ENCODE measurements at places on chromosomes 4 and X.

GRCh38 chr4:101862595-101862994, 72.1 kb downstream of the BANK1 start:
- DNase-seq, result no peak

DNA sequence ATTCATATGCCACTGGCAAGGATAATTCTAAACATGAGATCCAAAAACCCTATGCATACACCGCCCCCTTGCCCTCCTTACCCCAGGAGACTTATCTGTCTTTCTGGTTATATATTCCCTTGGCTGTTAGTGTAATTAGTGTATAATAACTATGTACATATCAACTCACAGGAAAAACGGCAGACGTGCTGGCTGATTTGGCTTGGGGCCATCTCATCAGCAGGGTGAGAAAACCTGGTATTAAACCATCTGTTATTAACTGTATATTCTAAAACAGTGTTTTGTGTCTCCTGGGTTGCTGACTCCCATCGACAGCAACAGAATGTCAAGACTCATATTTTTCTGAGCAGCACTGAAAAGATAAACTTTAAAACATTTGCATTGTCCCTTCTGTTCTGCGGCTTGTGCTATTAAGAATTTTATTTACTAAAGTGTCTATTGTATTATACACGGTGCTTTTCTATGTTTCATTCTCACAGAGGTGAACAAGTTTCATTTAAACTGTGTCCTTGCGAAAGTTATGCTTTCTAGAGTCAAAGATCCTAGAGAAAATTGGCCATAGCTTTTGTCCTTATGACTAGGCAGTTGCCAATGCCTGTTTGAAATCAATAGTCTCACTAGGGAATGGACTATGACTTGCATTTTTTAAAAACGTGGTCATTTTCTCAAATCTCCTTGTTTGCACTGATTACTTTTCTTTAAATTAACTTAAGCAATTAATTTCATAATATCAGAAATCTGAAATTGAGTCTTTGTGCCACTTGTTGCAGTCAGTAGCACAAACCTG, 211.5 kb upstream of the MID1 start:
- DNase-seq, result no peak

GRCh38 chr4:106773076-106773905, 262.8 kb downstream of the DKK2 start:
- DNase-seq, result no peak

DNA sequence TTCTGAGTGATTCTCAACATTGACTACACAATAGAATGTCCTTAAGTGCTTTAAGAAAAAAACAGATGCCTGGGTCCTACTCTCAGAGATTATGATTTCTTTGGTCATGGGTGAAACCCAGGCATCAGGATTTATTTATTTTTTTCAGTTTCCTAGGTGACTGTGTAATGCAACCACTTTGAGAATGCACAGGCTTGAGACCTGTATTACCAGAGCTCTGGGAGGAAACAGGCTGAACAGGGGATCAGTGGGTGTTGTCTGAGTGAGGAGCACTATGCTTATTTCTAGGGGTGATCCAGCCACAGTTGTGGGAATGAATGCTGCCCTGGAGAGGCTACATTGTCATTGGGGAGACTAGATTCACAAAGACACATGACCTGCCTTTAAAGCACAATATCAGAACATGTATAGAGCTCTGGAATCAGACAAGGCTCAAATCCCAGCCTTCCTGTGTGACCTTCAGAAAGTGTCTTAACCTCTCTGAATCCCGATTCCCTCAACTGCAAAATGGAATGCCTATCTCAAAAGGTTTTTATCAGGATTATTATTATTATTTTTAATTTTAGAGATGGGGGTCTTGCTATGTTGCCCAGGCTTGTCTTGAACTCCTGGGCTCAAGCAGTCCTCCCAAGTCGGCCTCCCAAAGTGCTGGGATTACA, 61.6 kb upstream of the PRPS1 start:
- DNase-seq, result no peak

DNA sequence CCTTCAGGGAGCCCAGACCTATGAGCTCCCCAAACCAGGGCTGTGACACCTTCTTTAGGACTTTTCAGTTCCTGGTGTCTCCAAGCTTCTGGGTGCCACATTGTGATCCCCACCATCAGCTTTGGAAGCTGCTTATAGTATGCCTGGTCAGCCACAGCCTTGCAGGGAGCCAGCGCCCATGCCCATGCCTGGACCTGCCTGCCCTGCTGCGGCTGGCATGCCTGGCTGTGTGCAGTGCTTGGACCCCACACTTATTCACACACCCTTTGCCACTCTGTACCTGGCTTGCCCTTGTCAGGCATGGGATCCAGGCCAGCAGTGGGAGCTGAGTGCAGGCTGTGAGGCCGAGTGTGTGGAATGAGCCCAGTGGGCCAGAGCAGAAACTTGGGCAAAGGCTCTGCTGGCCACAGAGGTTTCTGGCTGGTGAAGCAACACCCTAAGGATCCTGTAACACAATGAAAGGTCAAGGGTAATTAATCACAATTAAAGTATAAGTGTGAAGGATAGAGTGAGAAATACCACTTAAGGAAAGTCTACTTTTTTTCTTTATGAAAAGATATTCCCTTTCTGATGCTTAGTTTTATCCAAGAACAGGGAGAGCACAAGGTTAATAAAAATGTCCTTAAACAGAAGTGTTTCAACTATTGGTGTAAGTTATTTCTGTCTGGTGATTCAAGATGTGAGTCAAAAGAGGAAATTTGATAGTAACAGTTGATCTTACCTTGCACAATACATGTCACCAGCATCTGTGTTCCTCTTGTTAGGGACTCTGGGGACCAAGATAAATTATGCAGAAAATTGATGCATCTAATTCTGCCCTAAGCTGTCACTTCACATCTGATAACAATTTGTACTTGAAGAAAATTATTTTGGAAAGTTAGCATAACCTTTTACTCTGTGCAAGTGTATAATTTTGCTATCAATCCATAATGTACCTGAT, 161.8 kb downstream of the FAM47A start:
- DNase-seq, result no peak

DNA sequence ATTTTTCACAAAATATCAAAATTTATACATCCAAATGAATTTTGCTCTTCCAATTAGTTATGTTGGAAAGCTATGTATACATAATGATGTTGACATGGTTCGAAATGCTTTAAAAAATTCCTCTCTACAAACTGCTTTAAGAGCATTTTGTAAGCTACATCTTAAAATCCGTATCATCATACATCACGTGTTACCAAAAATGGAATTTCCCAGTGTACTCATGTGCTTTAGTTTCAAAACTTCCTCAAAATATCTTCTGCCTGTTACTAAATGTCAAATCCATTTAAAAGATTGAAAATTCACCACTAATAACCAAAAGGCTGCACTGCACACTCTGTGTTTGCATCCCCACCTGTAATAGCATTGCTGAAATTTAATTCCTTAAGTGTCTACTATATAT, 87.9 kb downstream of the WDFY3 start:
- DNase-seq, result no peak

- no peak for DNase-seq
Observed at GRCh38 chrX:153686711-153687110, 1.0 kb upstream of the SLC6A8 start.

- no peak for DNase-seq
Observed at GRCh38 chrX:9151772-9152307, 117.9 kb upstream of the FAM9B start.

- DNase-seq, result no peak
Observed at GRCh38 chrX:26026179-26026578, 112.0 kb upstream of the MAGEB18 start.

GRCh38 chr4:109590905-109591304, 30.9 kb downstream of the MCUB start:
- no peak for DNase-seq

DNA sequence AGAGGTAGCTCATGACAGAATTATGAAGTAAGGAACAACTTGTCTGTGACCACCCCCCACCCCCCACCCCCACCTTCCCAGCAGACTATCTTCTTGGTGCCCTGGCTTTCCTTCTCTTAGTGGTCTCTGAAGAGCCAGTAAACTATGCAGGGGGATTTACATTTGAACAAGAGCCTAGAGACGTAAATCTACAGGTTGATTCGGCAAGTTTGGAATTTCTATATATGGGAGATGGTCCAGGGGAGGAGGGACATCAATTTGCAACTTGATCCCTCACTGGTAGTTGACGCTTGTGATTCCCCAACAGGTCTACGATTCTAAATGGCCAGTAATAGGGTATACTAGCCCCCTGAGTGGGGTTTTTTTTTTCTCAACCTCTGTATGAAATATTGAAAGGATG, 36.7 kb downstream of the IL13RA1 start:
- no peak for DNase-seq

- no peak for DNase-seq
Observed at GRCh38 chr4:20193141-20193936, 58.4 kb upstream of the SLIT2 start.

- peak; percentile 31 for DNase-seq
Observed at GRCh38 chr4:164700471-164700870, 53.5 kb upstream of the SMIM31 start.

GRCh38 chrX:124407226-124407625, 60.9 kb downstream of the SH2D1A start:
- DNase-seq, result no peak

DNA sequence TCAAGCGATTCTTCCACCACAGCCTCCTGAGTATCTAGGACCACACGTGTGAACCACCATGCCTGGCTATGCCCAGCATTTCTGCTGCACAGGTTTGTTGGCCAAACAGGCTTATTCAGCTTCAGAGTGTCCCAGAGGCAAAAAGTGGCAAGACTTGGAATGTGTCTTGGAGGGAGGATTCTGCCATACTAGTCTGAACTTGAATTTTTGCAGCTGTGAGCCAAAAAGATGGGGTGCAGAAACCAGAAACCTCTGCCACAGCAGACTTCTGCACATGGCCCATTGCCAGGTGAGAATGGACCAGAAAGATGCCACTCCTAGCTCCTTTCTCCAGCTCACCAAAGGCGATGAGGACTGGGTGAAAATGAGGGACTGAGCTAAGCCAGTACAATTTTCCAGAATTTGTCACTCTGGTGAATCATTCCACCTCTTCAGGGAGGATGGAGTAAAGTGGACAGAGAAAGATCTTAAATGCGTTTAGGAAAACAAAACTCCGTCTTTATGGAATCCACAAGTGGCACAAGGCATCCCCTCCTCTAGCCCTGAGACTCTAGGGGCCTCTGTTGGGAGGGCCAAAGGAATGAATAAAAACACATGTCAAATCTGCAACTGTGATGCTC, 369.1 kb upstream of the CLNK start:
- no peak for DNase-seq

- DNase-seq, result no peak
Observed at GRCh38 chr4:152870606-152871005, 65.5 kb upstream of the FHDC1 start.

- DNase-seq, result no peak
Observed at GRCh38 chr4:145773581-145774234, 93.8 kb downstream of the C4orf51 start.

DNA sequence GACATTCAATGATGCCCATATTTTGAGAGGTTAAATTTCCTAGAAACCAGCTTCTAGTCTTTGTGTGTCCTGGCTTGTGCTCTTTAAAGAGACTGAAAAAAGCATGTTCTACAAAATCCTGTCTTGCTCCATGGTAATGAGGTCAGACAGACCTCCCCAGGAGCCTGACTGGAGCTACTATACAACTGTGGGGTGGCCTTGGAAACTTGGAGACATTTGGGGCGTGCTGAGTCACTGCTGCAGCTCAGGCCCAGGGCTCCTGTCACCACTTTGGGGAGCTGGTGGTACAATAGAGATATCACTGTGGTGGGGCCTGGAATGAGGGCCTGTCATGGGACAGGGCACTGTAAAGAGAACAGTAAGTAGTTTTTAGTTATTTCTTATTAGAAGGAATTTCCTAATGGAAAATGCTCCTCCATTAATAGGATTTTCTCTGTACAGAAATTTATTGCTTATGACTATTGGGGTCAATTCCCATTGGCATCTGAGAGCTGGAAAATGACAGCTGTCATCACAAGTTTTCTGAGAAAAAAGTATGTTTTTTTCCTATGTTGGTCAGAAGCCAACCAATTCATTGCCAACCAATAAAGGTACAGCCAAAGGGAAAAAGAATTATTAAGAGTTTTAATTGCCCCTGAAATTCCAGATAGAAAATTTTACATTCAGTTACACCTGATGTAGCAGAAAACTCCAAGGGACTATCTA, 207.4 kb upstream of the JADE1 start:
- no peak for DNase-seq

- no peak for DNase-seq
Observed at GRCh38 chr4:74291471-74291870, 16.8 kb upstream of the EPGN start.

DNA sequence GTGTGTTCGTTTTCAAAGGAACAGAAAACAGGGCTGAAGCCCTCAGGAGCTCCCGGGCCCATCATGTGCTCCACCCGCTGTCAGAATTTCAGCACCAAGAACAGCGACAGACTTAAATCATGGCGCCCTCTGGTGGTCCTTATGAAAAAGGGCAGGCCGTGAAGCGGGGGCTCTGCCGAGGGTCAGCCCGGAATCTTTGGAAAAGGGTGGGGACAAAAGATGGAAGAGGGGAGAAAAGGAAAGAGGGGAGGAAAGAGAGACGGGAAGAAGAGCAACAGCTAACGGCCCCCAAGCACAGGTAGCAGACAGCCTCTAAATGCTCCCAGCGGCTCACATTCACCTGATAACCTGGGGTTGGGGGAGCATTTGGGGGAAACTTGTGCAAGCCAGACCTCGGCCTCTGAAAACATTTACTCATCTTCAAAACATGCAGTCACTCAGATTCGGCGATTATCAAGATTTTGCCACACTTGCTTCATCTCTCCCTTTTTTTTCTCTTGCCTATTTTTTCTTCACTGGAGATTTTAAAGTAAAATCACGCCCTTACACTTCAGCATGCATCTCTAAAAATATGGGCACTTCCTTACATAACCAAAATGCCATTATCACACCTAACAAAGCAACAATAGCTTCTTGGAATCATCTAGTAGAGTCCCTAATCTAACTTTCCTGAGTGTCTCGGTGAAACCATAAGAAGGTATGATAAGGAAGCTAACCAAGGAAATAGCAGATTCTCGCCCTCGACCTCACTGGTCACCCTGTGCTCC, 28.1 kb upstream of the MAN2B2 start:
- DNase-seq, result peak; percentile 55

All from BE2C (cell line).